SJSA1 (cell line): ENCODE measurements at places on chromosomes 3 and 15.
A peak's percentile ranks its signal among the peaks of the same experiment; 100 is the strongest.

- DNase-seq, result no peak
Measured at GRCh38 chr15:65310431-65311137, 6.1 kb downstream of the RNU5B-1 start.

DNA sequence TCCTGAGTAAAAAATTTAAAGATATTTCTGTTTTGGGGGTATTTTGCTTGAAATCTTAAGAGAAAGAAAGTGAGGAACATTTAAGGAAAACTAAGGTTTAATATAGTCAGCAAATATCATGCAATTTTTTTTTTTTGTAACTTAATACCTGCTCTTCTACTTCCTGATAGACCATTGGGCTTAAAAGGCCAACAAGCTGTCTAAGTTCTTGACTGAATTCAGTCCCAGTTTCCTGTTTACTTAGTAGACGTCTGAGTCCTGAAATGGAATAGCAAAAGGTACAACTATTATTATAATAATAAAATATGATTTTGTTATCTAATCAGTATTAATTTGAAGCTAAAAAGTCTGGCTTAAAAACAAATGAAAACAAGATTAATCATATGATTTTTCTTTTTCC is 37.9 kb downstream of the IQCB1 start:
- DNase-seq, result no peak

DNA sequence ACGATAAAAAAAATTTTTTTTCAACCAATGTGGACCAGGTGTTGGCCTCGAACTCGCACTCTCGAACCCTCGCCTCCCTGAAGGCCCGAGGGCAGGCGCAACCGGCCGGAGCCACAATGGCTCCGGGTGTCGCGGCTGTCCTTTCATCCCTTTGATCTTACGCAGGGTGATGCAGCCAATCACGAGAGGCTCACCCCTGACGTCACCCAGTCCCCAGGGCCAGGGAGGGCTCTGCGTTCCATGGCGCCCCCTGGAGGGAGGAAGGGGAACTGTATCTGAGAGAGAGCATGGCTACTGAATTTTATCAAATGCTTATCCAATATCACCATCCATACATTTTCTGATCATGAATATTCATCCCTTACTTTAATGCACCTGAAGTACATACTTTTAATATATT is 15.4 kb upstream of the GMNC start:
- no peak for DNase-seq

GRCh38 chr3:159855599-159856346 is 132.9 kb upstream of the IL12A start:
- peak; percentile 11 for DNase-seq

DNA sequence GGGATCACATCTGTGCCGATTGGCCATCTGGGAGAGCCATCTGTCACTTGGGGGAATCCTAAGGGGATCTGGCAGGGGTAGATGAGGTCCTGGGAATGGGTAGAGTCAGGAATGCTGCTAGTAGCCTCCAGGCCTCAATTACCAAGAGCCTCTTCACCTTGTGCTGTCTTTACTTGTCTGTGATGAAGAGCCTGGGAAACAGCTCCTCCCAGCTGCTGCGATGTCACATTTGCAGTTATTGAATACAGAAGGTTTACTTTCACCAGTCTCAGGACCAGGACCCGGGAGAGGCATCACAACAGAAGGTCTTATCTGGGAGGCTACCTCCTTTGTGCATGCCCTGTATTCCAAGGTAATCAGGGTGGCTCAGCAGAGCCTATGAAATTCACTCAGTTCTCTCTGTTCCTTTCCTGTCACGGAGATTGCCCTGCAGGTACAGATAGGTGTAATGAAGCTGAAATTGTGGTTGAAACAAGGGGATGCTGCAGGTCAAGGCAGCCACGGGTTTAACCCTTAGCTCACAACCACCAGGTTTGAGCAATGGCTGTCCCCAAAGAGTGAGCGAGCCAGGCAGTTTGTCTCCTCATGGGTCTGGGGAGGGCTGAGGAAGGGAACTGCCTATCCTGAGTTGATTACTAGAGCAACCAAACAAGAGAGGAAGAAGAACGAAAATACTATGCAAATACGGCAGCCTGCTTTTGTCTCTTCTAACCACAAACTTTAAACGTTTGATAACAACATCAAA is 298.9 kb upstream of the RORA start:
- DNase-seq, result no peak

GRCh38 chr15:100842756-100843730 is 36.6 kb upstream of the ALDH1A3 start:
- DNase-seq, result peak; percentile 84

DNA sequence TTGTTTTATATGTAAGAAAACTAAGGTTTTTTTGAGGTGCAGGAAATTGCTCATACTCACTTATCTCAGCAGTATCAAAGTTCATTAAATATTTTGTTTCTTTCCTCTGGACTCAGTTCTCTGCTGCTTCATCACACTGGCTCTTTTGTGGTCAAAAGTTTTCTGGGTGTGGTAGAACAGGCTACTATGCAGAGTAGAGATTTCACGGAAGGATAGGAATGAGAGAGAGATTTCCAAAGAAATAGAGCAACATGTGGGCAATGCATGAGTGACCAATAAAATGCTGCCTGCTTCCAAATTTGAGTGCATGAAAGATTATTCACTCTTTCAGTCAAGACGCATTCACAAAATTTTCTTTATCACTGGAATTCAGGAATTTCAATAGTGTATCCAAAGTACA is 577.3 kb upstream of the SEMA6D start:
- no peak for DNase-seq
